Stimulated activated CD4-positive, alpha-beta T cell treated with anti-CD3 and anti-CD28 coated beads, Interleukin-12 subunit alpha, Interleukin-12 subunit beta, amount 100 ng/mL, for 4 hours (primary cell): ENCODE measurements at places on chromosomes 12 and 14.

DNA sequence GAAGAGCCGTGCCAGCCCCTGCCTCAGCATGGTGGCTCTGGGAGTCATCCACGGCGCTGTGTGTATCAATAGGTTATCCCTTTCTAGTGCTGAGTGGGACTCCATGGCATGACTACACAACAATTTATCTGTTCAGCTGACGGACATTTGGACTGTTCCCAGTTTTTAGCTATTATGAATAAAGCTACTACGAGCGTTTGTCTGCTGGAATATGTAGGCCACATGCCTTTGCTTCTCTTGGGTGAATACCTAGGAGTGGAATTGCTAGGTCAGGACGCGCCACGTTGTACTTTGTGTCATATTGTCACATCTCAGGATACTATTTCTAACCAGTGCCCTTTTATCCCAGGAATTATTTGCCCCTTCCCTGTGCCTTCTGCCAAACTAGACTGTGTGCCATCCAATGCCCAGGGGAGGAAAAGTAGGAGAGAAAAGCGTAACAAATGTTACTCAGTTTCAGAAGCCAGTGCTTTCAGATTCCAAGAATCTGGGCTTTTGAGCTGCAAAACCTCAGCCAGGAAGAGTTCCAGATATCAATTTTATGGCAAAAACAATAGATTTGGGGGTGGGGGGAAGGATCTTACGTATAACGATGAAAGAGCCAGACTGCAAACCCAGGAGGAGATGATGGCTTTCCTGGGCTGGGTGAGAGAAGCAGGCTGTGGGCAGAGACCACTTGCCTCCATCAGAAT, 62.5 kb upstream of the NCOR2 start:
- DNase-seq, result no peak

DNA sequence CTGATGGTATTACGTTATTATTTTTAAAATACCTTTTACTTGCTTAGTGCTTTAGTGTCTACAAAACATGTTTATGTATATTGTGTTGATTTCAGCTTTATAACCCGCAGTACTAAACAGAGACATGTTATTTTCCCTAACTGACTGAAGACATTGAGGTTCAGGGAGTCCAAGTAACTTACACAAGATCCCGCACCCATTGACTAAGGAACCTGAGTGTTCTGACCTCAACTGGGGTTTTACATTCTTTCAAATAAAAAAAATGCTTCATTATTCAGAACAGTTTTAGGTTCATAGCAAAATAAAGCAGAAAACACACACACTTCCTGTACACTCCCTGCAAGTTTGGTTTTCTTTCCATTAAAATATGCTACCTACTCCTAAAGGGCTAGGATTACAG, 60.4 kb upstream of the METAP2 start:
- no peak for DNase-seq

DNA sequence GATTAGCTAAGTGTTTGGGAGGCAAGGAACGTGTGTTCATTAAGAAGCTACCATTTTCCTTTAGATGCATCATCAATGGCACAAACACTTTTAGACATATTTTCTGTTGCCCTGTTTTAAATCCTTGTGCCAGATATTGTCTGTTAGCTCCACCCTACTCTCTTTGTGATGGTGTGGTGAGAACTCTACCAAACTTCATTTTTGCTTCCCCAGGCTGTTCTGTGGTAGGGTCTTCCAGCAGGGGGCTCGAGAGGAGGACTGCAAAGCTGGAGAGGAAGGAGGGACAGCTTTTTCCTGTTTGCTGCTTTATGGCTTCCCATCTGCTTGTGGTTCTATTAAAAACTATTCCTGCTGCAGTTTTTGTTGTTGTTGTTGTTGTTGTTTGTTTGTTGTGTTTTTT, 23.8 kb upstream of the STRAP start:
- no peak for DNase-seq

DNA sequence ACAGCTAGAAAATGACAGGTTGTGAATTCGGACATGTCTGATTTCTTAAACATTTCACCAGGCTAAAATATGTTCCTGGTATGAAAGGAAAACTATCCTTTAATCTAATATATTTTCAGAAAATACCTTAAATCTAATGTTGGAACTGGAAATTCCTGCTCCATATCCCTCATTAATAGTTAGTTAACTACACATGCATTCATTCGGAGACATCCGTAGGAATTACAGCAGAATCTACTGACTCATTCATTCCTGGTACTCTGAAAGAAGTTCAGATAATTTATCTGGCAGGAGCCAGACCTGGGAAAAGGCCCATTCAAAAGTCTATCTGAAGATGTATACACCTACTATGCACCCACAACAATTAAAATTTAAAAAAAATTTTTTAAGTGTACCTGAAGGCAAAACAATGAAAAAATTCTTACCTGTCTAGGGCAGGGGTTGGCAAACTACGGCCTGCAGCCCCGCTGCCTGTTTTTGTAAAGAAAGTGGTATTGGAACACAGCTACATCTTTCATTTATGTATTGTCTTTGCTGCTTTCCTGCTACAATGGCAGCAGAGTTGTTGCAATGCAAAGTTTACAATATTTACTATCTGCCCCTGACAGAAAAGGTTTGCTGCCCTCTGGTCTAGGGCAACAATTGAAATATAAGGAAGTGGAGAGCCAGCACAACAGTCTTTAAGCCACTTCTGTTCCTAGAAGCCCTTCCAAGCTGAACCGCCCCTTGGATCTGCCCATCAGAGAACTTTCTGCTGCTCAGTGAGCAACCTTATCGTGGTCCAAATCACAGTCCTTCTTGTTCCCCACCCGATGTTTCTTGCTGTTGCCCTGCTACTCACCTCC, 17.9 kb upstream of the NFYB start:
- no peak for DNase-seq

DNA sequence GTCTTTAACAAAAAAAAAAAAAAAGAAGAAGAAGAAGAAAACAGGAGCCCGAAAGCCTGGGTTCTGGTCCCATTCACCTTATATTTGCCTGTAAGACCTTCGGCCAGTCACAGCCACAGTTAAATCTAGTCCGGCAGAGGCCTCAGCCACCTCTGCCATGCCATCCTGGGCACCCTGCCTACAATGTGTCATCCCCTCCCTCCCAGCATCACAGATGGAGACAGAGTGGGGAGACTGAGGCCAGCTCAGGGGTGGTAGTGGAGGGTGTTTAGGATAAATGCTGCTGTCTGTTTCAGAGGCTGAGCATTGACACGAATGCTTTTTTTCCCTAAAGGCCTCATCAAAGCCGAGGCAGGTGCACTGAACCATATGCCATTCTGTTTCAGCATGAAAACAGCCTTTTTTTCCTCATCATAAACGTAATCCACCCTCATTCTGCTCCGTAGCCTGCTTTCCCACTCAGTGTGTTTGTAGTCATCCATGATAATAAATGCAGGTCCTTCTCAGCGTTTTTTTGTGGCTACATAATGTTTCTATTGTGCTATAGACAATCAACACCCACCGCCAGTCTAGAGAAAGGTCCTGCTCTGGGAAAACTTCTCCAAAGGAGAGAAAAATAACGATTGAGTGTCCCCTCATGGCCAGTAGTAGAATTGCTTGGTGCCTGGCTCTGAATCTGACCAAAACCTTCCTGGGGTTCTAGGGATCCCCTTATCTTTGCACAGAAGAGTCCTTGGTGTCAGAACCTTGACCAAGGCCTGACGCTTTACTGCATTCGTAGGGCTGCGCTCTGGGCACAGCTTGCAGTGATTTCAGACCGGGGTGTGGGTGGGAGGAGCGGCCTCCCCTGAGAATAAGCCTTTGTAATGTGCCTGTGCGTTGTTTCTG, 41.1 kb upstream of the TSPAN9 start:
- DNase-seq, result no peak

DNA sequence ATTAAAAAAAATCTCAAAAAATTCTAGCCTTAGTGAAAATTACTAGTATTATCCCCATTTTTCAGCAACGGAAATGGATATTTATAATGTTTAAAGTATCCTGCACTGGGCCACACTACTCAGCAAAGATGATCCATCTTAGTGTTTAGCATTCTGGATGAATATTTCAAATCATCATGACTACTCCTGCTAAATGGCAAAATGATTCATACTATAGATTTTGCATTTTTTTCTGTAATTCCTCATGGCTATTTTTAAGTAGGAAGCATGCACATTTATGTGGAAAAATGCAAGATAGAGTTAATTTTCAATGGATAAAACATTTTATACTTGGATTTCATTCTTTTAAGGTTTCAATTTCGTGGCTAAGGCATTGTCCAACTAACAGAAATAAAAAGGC, 59.6 kb downstream of the LRFN5 start:
- DNase-seq, result no peak

DNA sequence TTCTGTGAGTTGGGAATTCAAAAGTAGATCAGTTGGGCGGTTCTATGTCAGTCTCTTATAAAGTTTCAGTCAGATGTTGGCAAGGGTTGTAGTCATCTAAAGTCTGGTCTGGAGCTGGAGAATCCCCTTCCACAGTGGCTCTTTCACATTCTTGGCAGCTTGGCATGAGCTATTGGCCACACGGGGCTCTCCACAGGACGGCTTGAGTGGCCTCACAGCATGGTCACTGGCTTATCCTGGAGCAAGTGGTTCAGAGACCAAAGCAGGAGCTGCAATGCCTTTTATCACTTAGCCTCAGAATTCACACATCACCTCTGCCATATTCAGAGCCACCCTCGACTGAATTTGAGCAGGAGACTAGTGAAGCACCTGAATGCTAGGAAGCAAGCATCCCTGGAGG, 7.1 kb upstream of the KICS2 start:
- no peak for DNase-seq

- no peak for DNase-seq
These were observed 22.8 kb upstream of the PYGL start for GRCh38 chr14:50967103-50967502.

- DNase-seq, result no peak
These were observed 1.9 kb downstream of the TTLL5 start for GRCh38 chr14:75662966-75663365.

- no peak for DNase-seq
These were observed 154.3 kb downstream of the CEP83 start for GRCh38 chr12:94305130-94305957.

DNA sequence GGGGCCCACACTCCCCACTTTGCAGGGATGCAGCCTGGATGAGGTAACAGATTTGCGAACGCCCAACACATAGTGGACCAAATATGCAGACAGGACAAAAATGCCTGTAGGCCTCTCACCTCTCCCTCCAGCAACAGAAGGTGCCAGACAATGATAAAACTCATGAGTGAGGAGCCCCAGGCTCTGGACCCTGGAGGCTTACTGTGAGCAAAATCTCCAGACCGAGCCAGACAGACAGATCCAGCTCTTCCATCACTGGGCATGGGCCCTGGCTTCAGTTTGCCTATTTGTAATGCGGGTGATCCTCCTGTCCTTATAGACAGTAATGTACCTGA, 42.3 kb downstream of the IRF2BPL start:
- DNase-seq, result no peak

DNA sequence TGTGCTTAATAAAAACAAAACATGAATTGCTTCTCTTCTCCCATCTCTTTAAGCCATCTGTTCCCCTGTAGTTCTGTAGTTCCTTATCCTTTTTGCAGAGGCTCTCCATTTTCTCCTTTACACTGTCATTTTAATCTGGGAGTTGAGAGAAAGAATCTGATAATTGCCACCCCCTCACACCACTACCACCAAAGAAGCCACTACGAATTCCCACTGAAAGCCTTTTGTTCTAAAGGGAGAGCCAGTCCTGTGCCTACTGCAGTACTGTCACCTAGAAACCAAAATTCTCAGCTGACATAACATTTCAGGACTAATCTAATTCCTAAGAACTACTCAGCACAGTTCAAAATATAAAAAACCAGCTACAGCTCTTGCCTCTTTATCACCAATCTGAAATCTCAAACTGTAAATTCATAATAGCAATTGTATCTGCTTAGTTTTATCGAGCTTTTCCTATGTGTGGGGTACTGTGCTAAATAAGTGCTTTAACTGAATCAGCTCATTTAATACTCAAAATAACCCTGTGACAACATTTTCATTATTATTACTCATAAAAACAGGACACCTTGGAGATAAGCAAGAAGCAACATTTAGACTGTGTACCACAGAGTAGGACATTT, 72.4 kb downstream of the SPPL3 start:
- DNase-seq, result no peak

GRCh38 chr12:112328456-112329124, 53.6 kb downstream of the HECTD4 start:
- DNase-seq, result no peak

- no peak for DNase-seq
These were observed 374.5 kb downstream of the EMP1 start for GRCh38 chr12:13571035-13571434.

GRCh38 chr14:41604721-41605531, 1.8 kb upstream of the LRFN5 start:
- no peak for DNase-seq

- no peak for DNase-seq
These were observed 24.6 kb downstream of the PEBP1 start for GRCh38 chr12:118160536-118160935.

GRCh38 chr12:75444429-75445136, 36.0 kb upstream of the GLIPR1 start:
- DNase-seq, result no peak

DNA sequence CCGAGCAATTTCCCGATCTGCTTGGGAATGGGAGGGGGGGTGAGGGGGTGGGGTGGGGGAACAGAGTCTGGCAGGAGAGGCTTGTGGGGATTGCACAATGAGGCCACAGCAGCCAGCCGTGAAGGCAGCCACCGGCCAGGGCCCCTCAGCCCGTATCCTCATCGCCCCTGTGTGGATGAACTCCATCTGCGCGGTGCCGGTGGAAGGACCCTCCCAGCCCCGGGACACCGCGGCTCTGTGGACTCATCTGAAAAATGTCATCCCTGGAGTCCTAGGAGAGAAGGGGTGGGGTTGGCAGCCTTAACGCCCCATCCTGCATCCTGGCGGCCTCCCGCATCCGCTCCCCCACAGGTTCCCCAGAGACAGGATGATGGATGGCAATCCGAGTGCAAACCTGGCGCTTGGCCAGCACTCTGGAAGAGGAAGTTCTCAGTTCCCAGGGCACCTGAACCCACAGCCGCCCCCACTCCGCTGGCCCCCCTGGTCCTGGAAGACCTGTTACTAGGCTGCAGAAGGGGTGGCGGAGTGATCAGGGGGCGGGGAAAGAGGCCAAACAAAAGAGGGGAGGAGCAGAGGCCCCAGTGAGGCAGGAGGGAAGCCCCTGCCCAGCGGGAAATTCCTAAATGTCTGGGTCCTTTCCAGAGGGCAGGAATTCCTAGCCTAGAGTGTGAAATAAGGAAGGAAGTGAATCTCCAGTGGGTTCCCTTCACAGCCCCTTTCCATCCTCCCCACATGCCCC, 1.2 kb upstream of the TNFAIP2 start:
- no peak for DNase-seq

DNA sequence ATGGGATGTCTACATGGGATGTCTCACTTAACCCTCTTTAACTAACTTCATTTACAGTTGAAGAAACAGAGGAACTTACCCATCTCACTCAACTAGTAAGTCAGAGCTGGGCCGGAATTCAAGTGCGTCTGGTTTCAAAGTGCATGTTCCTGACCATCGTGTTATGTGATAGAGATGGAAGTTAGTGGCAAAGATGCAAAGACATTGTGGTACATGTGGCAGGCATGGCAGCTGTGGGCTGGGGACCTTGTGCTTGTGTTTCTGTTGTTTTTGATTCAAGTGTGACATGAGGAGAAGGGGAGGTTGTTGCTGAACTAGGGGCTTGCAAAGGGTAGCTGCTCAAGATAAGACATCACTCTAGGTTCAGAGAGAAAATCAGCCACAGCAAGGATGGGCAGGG, 2.3 kb upstream of the KRT74 start:
- DNase-seq, result no peak
